ENCODE measurements at places on chromosomes 3 and 15.

- peaks cover 37% of the 10 kb centered on the region for H3K27me3 ChIP-seq
- no peaks in the 10 kb centered on the region for H3K4me1 ChIP-seq
- H3K4me3 ChIP-seq = no peak overlapping the region
- DNase-seq = no peak
- no peak overlapping the region for H3K27ac ChIP-seq
Measured at GRCh38 chr3:190041333-190042041, 79.2 kb downstream of the P3H2 start.

- DNase-seq = no peak
- H3K27ac ChIP-seq = no peak overlapping the region
- peaks cover 53% of the 10 kb centered on the region for H3K27me3 ChIP-seq
- H3K36me3 ChIP-seq = no peaks in the 10 kb centered on the region
- peaks cover 6% of the 10 kb centered on the region for H3K4me1 ChIP-seq
Measured at GRCh38 chr15:62878070-62878469, 164.5 kb upstream of the TPM1 start.

GRCh38 chr15:67025719-67026609, 39.4 kb upstream of the SMAD3 start:
- DNase-seq = no peak
- H3K27ac ChIP-seq = no peak overlapping the region
- peaks cover 5% of the 10 kb centered on the region for H3K27me3 ChIP-seq
- peaks cover 12% of the 10 kb centered on the region for H3K4me1 ChIP-seq
- H3K36me3 ChIP-seq = no peaks in the 10 kb centered on the region
- no peak overlapping the region for H3K4me3 ChIP-seq

DNA sequence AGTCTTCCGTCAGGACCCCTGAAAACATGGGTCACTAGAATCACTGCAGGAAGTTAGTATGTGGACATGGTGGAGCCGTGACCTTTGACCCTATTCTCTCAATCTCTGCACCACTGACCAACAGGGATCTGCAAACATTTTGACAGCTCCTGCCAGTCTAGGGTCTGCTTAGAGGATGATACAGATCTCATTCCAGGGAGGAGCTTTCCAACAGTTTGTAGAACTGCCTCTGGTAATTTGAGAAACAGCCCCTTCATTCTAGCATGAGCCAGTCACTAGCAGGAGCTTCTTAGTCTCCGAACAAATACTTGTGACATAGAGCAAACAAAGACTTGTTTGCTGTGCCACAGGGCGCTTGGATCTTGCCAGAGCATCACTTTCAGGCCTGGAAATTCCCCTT, 270.3 kb upstream of the CFAP20DC start:
- H3K36me3 ChIP-seq = peaks cover 2% of the 10 kb centered on the region
- H3K4me1 ChIP-seq = peaks cover 6% of the 10 kb centered on the region
- no peak overlapping the region for H3K4me3 ChIP-seq
- H3K27ac ChIP-seq = no peak overlapping the region
- no peaks in the 10 kb centered on the region for H3K27me3 ChIP-seq

DNA sequence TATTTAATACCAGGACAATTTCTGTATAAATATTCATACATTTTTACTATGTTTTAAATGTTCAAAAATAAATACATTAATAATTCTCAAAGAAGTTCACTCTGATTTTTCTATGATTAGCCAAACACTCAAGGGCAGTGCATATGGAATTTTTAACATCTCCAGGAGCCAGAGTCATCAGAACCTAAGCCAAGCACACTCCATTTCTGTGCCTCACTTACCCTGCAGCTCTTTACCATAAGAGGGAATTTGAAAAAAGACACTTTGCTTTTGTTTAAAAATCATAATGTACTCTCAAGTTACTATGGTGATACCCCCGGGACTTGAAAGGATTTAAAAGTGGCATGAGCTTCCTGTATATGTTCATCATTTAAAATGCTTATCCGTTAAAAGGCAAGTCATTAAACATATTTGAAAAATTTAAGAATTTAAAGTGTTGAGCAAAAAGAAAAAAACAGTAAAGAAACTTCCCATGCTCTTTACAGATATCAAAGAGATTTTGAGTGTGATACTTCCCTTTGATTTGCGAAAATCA, 747.4 kb upstream of the NECTIN3 start:
- no peak overlapping the region for H3K27ac ChIP-seq
- H3K4me1 ChIP-seq = no peaks in the 10 kb centered on the region
- DNase-seq = no peak
- no peaks in the 10 kb centered on the region for H3K36me3 ChIP-seq

- peak overlapping the region; percentile 27 for H3K27ac ChIP-seq
- no peak overlapping the region for H3K4me3 ChIP-seq
- DNase-seq = no peak
- H3K27me3 ChIP-seq = no peaks in the 10 kb centered on the region
- peaks cover 15% of the 10 kb centered on the region for H3K36me3 ChIP-seq
Measured at GRCh38 chr3:101252307-101252706, 68.1 kb downstream of the IMPG2 start.

GRCh38 chr15:83818591-83818990, 164.7 kb downstream of the ADAMTSL3 start:
- DNase-seq = no peak
- no peak overlapping the region for H3K27ac ChIP-seq
- H3K36me3 ChIP-seq = no peaks in the 10 kb centered on the region

DNA sequence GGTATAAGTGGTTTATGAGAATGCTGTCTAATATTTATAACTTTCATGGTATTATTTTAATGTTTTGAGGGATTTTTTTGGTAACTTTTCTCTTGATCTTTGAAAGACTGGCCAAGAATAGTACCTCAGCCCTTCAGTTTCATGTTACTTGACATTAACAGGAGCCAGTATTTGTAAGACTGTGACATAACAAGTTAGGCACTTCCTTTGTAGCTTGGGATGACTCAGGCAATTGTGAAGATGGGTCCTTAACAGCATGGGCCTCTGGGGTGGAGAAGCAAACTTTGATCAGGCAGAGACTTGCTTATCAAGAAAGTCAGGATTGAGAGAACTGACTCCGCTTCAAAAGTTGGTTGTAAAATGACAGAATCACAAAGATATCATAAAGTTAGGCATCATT, 9.5 kb downstream of the LRRC49 start:
- peaks cover 19% of the 10 kb centered on the region for H3K27me3 ChIP-seq
- H3K27ac ChIP-seq = no peak overlapping the region
- no peak overlapping the region for H3K4me3 ChIP-seq
- H3K36me3 ChIP-seq = peaks cover 6% of the 10 kb centered on the region
- H3K4me1 ChIP-seq = no peaks in the 10 kb centered on the region

DNA sequence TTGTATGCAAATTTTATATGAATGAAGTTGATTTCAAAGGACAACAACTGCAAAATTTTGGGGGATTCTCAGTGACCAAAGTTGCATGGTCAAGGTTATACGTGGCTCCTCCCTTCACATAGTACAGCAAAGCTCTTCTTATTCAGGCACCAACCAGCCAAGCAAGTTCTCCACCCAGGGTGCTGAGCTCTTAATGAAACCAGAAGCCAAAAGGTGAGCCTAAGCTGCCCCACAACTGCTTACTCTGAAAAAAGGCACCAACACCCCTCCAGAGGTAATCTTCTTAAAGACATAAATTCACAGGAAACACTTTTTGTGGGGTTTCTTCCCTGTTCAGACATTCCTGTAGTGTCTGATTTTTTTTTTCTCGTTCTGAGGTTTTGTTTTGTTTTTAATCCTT, 106.1 kb upstream of the GMNC start:
- H3K27me3 ChIP-seq = no peaks in the 10 kb centered on the region
- H3K4me1 ChIP-seq = no peaks in the 10 kb centered on the region
- H3K36me3 ChIP-seq = no peaks in the 10 kb centered on the region
- no peak for DNase-seq
- H3K27ac ChIP-seq = no peak overlapping the region
- H3K4me3 ChIP-seq = no peak overlapping the region

DNA sequence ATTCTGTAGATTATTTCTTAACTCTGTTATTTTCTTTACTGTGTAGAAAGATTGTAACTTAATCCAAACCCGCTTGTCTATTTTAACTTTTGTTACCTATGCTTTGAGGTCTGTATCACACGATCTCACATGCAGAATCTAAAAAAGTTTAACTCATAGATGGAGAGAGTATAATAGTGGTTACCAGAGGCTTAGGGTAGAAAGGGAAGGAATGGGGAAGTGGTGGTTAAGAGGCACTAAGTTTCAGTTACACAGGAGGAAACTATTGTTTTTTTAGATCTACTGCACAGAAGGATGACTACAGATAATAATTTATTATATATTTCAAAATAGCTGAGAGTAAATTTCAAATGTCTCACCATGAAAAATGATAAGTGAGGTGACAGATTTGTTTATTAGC, 515.2 kb downstream of the RSL24D1 start:
- no peaks in the 10 kb centered on the region for H3K4me1 ChIP-seq
- H3K27ac ChIP-seq = no peak overlapping the region
- H3K27me3 ChIP-seq = no peaks in the 10 kb centered on the region
- no peak for DNase-seq
- no peaks in the 10 kb centered on the region for H3K36me3 ChIP-seq

DNA sequence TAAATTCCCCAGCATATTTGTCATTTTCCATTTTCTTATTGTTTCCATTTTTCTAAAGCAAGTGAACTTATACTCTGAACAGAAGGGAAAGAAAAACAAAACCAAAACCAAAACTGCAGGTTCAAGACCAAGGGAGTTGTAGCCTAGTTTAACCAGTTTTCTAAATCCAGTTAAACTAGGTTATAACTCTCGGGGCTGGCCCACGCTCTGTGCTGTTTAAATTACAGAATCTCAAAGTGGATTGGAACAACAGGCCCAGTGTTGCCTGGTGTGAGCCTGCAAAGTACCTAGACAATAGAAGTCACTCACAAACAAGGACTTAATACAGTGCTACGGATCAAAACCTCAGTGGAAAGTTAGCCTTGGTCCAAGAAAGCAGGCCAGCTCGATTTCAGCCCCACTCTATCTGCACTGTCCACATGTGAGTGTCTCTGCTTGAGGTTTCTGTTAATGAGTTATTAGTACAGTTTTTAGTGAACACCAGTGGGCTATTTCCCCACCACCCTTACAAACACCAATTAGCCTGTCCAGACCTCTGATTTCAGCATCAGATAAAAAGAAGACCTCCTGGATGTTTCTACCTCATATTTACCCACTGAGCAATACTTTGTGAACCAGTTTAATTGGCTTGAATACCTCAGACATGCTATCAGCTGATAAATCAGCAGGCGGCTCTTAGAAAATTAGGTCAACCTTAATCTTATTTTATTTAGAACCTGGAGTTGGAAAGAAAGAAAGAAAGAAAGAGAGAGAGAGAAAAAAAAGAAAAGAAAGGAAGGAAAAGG, 93.8 kb upstream of the PDZRN3 start:
- H3K4me3 ChIP-seq = no peak overlapping the region
- no peak overlapping the region for H3K27ac ChIP-seq
- H3K27me3 ChIP-seq = no peaks in the 10 kb centered on the region
- no peaks in the 10 kb centered on the region for H3K36me3 ChIP-seq
- no peaks in the 10 kb centered on the region for H3K4me1 ChIP-seq

DNA sequence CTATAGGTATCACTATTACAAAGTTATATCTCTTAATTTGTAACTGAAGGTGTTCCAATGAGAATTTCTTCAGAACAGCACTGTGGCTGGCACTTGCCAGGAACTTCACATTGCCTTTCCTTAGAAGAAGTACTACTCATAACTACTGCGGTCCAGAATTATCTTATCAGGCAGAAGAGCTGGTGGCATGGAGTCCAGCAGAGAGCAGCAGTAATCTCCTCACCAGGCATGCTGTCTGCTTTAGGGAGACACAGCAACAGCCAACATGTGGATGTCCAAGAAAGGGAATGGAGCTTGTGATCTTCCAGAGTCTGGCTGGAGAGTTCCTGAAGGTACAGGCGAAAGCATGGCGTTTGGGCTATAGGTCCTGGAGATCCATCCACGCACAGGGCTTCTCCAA, 919.7 kb upstream of the NR2F2 start:
- no peak overlapping the region for H3K27ac ChIP-seq
- H3K27me3 ChIP-seq = no peaks in the 10 kb centered on the region
- no peak overlapping the region for H3K4me3 ChIP-seq
- DNase-seq = no peak
- H3K36me3 ChIP-seq = no peaks in the 10 kb centered on the region

- no peak for DNase-seq
- no peak overlapping the region for H3K27ac ChIP-seq
- no peaks in the 10 kb centered on the region for H3K36me3 ChIP-seq
- no peak overlapping the region for H3K4me3 ChIP-seq
Measured at GRCh38 chr3:10469441-10470119, 35.8 kb downstream of the ATP2B2 start.

- DNase-seq = no peak
- no peak overlapping the region for H3K27ac ChIP-seq
- no peaks in the 10 kb centered on the region for H3K36me3 ChIP-seq
- H3K4me3 ChIP-seq = no peak overlapping the region
- H3K27me3 ChIP-seq = no peaks in the 10 kb centered on the region
- no peaks in the 10 kb centered on the region for H3K4me1 ChIP-seq
Measured at GRCh38 chr3:191441687-191442086, 19.3 kb upstream of the PYDC2 start.

- no peaks in the 10 kb centered on the region for H3K36me3 ChIP-seq
- H3K4me1 ChIP-seq = peaks cover 16% of the 10 kb centered on the region
- no peak for DNase-seq
- H3K4me3 ChIP-seq = no peak overlapping the region
- no peak overlapping the region for H3K27ac ChIP-seq
Measured at GRCh38 chr3:142115867-142116668, 33.3 kb downstream of the TFDP2 start.
